ENCODE measurements at places on chromosomes 13 and 19. TPM values are rescaled to one million over a fixed set of nuclear protein-coding genes. Genes with fewer than 3 reads are reported as not detected.

LRRC8E gene
- not detected for total RNA-seq

DNA sequence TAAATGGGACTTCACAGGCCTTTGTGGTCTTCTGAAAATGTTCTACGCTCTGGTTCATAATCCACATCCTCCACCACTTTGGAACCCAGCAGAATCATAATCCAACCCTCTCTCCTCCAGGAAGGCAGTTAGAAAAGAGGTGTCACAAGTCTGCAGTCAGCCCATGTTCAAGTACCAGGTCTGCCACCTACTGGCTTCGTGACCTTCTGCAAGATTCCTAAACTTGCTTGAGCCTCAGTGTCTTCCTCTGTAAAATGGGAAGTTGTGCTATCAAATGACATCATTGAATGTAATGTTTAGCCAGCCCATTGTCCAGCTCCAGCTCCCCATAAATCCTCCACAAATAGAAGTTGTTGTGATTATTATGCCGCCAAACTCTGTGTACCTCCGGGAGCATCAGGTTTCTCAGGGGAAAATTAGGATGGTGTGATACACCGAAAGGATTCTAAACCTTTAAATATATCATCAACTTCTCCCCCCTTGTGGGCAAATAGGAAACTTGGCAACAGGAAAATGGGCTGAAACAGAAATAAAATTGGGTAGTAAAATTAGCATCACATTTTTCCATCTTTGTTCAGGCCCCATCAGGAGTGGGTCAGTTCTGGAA, 109.7 kb downstream of the NUFIP1 start:
- H3K27me3 ChIP-seq: peaks cover 5% of the 10 kb centered on the region
- H3K4me3 ChIP-seq: no peak overlapping the region
- no peaks in the 10 kb centered on the region for H3K36me3 ChIP-seq
- H3K4me1 ChIP-seq: no peaks in the 10 kb centered on the region

DNA sequence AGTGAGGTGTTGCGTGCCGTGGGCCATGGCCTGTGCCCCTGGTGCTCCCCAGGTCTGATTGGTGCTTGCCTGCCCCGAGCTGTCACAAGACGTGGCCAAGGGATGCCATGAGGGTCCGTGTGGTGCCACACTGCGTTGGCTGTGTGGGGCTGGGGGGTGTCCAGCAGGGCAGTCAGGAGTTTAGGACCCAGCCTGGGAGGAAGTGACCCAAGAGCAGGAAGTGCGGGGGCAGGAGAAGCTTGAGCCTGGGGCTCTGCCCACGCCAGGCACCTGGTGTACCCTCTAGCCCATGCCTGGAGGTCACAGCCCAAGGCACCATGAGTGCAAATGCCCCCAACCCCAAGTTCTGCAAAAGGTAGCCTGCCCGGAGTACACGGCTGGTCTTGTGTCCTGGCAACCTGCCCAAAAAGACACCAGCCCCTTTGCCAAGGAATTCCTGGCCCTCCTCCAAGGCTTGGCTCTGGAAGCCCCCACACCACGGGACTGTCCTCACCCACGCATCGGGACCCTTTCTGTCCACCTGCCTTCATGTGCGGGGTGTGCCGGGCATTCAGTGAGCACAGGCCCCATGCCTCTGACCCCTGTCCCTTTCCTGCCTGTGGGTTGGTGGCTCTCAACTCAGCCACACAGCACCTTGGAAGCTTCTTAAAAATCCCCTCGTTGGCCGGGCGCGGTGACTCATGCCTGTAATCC, 24.9 kb downstream of the MPND start:
- H3K36me3 ChIP-seq: peaks cover 10% of the 10 kb centered on the region
- H3K27ac ChIP-seq: peak overlapping the region; percentile 98

- H3K27ac ChIP-seq: no peak overlapping the region
- no peak overlapping the region for H3K4me3 ChIP-seq
- no peaks in the 10 kb centered on the region for H3K36me3 ChIP-seq
- H3K4me1 ChIP-seq: no peaks in the 10 kb centered on the region
- no peak for DNase-seq
These were observed 9.0 kb upstream of the SHC2 start for GRCh38 chr19:469833-470232.

- H3K27ac ChIP-seq: no peak overlapping the region
- no peaks in the 10 kb centered on the region for H3K36me3 ChIP-seq
- H3K4me1 ChIP-seq: no peaks in the 10 kb centered on the region
- no peaks in the 10 kb centered on the region for H3K27me3 ChIP-seq
- no peak overlapping the region for H3K4me3 ChIP-seq
- no peak for DNase-seq
These were observed 10.6 kb downstream of the DCAF15 start for GRCh38 chr19:13962699-13963602.

Data from activated naive CD8-positive, alpha-beta T cell treated with anti-CD3 and anti-CD28 coated beads, Interleukin-2, amount 10 ng/mL, durations not matched to agents 7 days and 5 days (primary cell).